Epithelial cell of umbilical artery (primary cell): ENCODE measurements at places on chromosomes 16 and 17. TPM values are rescaled to one million over a fixed set of nuclear protein-coding genes. Genes with fewer than 3 reads are reported as not detected.

The TELO2 gene
- 14.0 and 15.9 TPM in 2 replicates for total RNA-seq

The NPIPB13 gene
- total RNA-seq = 0.65 TPM in 1 of 2 replicates, not detected in the other

The PRSS33 gene
- not detected in 2 replicates for total RNA-seq

The RGS11 gene
- total RNA-seq = 0.97 and 1.5 TPM in 2 replicates

The RNF157 gene
- 0.15 and 0.65 TPM in 2 replicates for total RNA-seq

The BCL6B gene
- total RNA-seq = 107 and 156 TPM in 2 replicates

The C16orf46 gene
- total RNA-seq = 0.32 and 0.46 TPM in 2 replicates

The GFAP gene
- 0.65 and 1.5 TPM in 2 replicates for total RNA-seq

The ADAD2 gene
- total RNA-seq = not detected in 2 replicates

The RNF222 gene
- not detected in 2 replicates for total RNA-seq

The ITGAD gene
- total RNA-seq = not detected in 2 replicates

The PRCD gene
- total RNA-seq = not detected in 2 replicates

The CDH8 gene
- not detected in 2 replicates for total RNA-seq

The GRB7 gene
- total RNA-seq = not detected in 2 replicates

The DHX58 gene
- 5.8 and 41.5 TPM in 2 replicates for total RNA-seq

The KIF19 gene
- total RNA-seq = not detected in 2 replicates

The KRT25 gene
- total RNA-seq = not detected in 2 replicates

The PROCA1 gene
- 0.65 and 1.5 TPM in 2 replicates for total RNA-seq

The TBC1D3L gene
- total RNA-seq = 1.3 and 2.7 TPM in 2 replicates

The TMEM186 gene
- 6.4 and 6.8 TPM in 2 replicates for total RNA-seq

The TBC1D3E gene
- total RNA-seq = not detected in 2 replicates

The NAE1 gene
- total RNA-seq = 93.2 and 94.8 TPM in 2 replicates

The AFMID gene
- 50.3 and 65.5 TPM in 2 replicates for total RNA-seq

The NPIPA8 gene
- total RNA-seq = not detected in 2 replicates

The TLK2 gene
- 46.4 and 48.6 TPM in 2 replicates for total RNA-seq

The CD300A gene
- total RNA-seq = not detected in 2 replicates

The PHLPP2 gene
- 4.5 and 6.8 TPM in 2 replicates for total RNA-seq

The DGKE gene
- 7.1 and 11.4 TPM in 2 replicates for total RNA-seq

The ZDHHC1 gene
- 4.0 and 7.8 TPM in 2 replicates for total RNA-seq

The NHERF1 gene
- 12.7 and 14.9 TPM in 2 replicates for total RNA-seq

The ABCC6 gene
- total RNA-seq = under 0.01 and 1.4 TPM in 2 replicates

The ATXN1L gene
- total RNA-seq = 10.7 and 10.9 TPM in 2 replicates

The CACNG3 gene
- not detected in 2 replicates for total RNA-seq

The TEX14 gene
- under 0.01 TPM in 1 of 2 replicates, not detected in the other for total RNA-seq

The SEZ6L2 gene
- 1.2 and 3.9 TPM in 2 replicates for total RNA-seq

The OR2C1 gene
- 0.15 TPM in 1 of 2 replicates, not detected in the other for total RNA-seq

The TNS4 gene
- not detected in 2 replicates for total RNA-seq

The SPATA32 gene
- not detected in 2 replicates for total RNA-seq

The CSH1 gene
- not detected in 2 replicates for total RNA-seq

The TP53TG3C gene
- 0.32 TPM in 1 of 2 replicates, not detected in the other for total RNA-seq

The ABCC11 gene
- total RNA-seq = not detected in 2 replicates

The CDK3 gene
- 0.46 TPM in 1 of 2 replicates, not detected in the other for total RNA-seq

The VTN gene
- under 0.01 and 0.30 TPM in 2 replicates for total RNA-seq

The FAM117A gene
- total RNA-seq = 1.6 and 1.8 TPM in 2 replicates

The OR1E2 gene
- not detected in 2 replicates for total RNA-seq

The RILP gene
- total RNA-seq = 10.1 and 34.0 TPM in 2 replicates
